Testis (tissue), 5 donors: ENCODE measurements at places on chromosomes 1 and 21. TPM values are rescaled to one million over a fixed set of nuclear protein-coding genes. Genes with fewer than 3 reads are reported as not detected.

TNFRSF4 gene
- total RNA-seq = 0.87 TPM

CFHR2 gene
- total RNA-seq = not detected

DNA sequence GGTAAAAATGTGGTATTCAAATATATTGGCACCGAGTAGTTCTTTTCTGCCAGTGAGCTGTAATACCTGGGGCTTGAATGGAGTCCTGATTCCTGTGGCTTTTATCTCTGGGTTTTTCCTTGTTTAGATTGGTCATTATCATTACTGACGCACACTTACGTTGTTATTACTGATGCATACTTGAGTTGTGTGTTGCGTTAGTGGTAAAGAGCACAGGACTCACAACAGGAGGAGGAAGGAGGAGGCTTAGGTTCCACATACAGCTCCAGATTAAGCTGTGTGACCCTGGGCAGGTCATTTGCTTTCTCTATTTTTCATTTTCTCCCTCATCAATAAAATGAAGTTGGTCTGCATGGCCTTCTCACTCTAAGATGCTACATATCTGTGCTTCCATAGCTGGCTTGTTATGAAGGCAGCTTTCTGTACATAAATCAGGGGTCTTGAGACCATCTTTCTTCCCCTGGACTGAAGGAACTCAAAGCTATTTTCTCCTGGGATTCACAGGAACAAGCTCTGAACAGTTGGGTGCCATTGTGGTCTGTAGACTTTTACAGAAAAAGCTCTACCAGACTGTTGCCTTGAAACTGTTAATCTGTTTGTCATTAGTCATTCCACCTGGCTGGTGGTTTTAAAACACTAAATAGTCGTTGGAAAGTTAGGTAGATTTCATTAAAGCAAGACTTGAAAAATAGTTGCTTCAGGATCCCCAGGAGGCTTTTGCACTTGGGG is 5.6 kb downstream of the ARID1A start:
- H3K27ac ChIP-seq = no peak overlapping the region
- H3K4me3 ChIP-seq = no peak overlapping the region
- no peak for DNase-seq
- peaks cover 56% of the 10 kb centered on the region for H3K4me1 ChIP-seq
- no peaks in the 10 kb centered on the region for H3K36me3 ChIP-seq
- H3K27me3 ChIP-seq = no peaks in the 10 kb centered on the region

- H3K4me3 ChIP-seq = no peak overlapping the region
- no peaks in the 10 kb centered on the region for H3K36me3 ChIP-seq
- no peak overlapping the region for H3K27ac ChIP-seq
- no peaks in the 10 kb centered on the region for H3K4me1 ChIP-seq
- H3K27me3 ChIP-seq = no peaks in the 10 kb centered on the region
Observed at GRCh38 chr1:101781201-101781831, 215.4 kb downstream of the OLFM3 start.

DNA sequence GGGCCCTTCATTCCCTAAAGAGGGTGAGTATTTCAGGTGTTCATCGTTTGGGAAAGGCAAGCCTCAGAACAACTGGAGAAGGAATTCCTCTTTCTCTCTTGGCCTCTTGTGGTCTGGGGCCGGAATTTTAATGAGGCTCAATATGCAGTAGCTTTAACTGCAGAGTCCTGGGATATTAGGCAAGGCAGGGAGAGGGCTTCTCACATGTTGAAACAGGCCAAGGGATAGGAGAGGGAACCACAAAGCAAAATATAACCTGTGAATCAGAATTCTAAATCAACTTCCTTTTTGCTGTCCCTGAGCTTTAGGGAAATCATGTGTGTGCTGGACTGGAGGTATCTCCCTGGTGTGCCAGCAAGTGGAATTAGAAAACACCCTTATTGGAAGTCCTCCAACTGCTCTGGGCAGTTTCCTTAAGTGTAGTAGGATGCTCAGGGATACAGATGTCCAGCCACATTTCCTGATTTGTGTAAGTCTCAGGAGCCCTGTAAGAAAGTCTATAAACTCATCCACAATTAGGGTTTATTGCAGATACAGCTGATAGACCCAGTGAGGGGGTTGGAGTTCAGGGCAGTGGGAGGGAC is 215.8 kb upstream of the ZRANB2 start:
- H3K27me3 ChIP-seq = no peaks in the 10 kb centered on the region
- no peak overlapping the region for H3K27ac ChIP-seq
- H3K4me3 ChIP-seq = no peak overlapping the region
- H3K36me3 ChIP-seq = no peaks in the 10 kb centered on the region
- no peak for DNase-seq
- no peaks in the 10 kb centered on the region for H3K4me1 ChIP-seq

- no peaks in the 10 kb centered on the region for H3K27me3 ChIP-seq
- no peak for DNase-seq
- no peaks in the 10 kb centered on the region for H3K4me1 ChIP-seq
- H3K4me3 ChIP-seq = no peak overlapping the region
- H3K36me3 ChIP-seq = no peaks in the 10 kb centered on the region
Observed at GRCh38 chr1:181818943-181819342, 242.6 kb downstream of the ZNF648 start.

GRCh38 chr1:56663846-56664245 is 18.7 kb downstream of the PRKAA2 start:
- no peak overlapping the region for H3K27ac ChIP-seq
- H3K4me3 ChIP-seq = no peak overlapping the region
- H3K4me1 ChIP-seq = no peaks in the 10 kb centered on the region
- no peak for DNase-seq
- H3K36me3 ChIP-seq = no peaks in the 10 kb centered on the region
- H3K27me3 ChIP-seq = no peaks in the 10 kb centered on the region

DNA sequence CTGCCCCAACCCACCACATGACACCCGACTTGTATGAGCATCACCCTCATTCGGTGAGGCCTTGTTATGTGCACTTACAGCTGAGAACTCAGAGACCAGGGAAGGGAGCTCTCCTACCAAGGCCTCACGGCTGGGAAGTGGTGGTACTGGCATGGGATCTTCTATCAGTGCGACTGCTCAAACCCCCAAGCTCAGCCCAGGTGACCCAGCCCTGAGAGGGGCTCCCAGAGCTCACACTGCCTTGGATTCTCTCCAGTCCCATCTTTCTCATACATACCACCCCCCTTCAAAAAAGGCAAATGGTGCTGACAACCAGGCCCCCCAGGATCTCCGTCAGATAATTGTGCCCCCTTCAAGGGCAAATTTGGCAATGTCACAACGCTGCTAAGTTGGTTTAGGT is 777 bp upstream of the PLA2G2F start:
- no peaks in the 10 kb centered on the region for H3K27me3 ChIP-seq
- no peaks in the 10 kb centered on the region for H3K36me3 ChIP-seq
- H3K4me3 ChIP-seq = no peak overlapping the region
- no peak for DNase-seq

DNA sequence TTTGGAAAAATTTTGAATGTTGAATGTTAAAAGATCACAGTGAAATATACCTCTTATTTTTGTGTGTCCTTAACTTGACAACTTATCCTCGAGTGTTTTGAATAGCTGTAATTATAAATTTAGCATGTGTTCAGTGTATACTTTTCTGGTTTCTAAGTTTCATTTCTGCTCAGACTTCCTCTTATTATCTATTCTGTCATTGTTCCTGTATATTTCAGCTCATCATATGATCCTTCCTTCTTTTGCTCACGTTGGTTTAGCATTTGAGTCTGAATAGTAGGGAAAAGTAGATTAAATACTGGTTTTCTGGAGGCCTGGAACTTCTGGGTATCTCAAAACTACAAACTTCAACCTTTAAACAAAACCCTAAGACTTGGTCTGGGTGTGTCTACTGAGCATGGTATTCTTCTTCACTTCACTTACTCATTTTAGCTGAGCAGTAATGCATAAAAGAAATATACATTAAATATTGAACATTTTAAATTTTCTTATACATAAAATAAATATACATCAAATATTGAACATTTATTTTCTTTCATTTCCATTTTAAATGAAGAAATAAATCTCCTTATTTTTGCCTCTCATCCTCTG is 3.3 kb upstream of the ATP6V1G3 start:
- no peaks in the 10 kb centered on the region for H3K4me1 ChIP-seq
- H3K4me3 ChIP-seq = no peak overlapping the region
- no peak for DNase-seq
- H3K27ac ChIP-seq = peak overlapping the region; percentile 34

DNA sequence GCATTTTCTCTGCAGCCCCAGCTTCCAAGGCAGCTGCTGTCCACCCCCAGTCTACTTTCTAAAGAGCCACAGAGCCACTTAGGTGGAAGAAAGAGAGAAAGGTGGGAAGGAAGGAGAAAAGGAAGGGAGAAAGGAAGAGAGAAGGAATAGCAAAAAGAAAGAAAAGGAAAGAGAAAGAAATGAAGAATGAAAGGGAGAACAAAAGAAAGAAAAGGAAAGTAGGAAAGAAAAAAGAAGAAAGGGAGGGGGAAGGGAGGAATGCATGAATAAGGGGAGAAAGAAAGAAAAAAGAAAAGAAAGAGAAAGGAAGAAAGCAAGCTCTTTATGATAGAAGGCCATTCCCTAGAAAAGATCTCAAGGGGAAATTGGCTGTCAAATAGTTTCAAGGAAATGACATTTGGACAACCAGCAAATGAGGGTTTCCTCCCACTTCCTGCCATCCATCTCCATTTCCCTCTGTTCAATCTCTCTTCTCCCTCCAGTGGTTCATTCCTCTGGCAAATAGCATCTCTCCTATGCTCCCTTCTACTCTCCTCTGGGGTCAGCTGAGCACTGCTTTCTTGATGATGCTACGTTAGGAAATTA is 3.4 kb upstream of the CSF1 start:
- no peaks in the 10 kb centered on the region for H3K36me3 ChIP-seq
- H3K4me3 ChIP-seq = no peak overlapping the region

DNA sequence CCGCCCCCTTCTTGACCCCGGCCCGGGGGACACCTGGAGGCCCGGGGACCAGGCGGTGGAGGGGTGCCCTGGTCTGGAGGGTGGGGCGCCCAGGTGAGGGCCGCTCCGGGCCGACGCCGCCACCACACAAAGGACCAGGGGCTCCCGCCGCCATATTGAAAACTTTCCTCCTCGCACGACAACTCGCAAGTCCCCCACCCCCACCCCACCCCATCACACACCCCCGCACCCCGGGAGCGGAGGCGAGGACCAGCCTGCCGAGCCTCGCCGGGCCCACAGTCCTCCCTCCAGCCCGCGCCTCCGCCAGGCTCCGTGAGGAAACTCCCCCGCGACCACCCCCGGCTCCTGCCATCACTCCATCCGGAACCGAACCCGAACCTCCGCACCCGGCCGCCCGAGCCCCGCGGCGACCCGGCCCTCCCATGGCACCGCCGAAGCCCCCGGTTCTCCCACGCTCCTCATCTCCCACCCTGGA is 733 bp downstream of the KDM5B start:
- H3K4me1 ChIP-seq = peaks cover 34% of the 10 kb centered on the region
- no peaks in the 10 kb centered on the region for H3K36me3 ChIP-seq
- peak overlapping the region; percentile 96 for H3K4me3 ChIP-seq

GRCh38 chr1:217856342-217857034 is 225.3 kb downstream of the SPATA17 start:
- no peak overlapping the region for H3K4me3 ChIP-seq
- H3K36me3 ChIP-seq = no peaks in the 10 kb centered on the region
- no peak overlapping the region for H3K27ac ChIP-seq
- no peak for DNase-seq

GRCh38 chr1:26991310-26992116 is 2.0 kb upstream of the TRNP1 start:
- peaks cover 12% of the 10 kb centered on the region for H3K4me1 ChIP-seq
- no peak for DNase-seq
- no peak overlapping the region for H3K27ac ChIP-seq
- H3K4me3 ChIP-seq = no peak overlapping the region
- H3K27me3 ChIP-seq = no peaks in the 10 kb centered on the region
